Caki2 (cell line): ENCODE measurements at places on chromosomes 5 and 9. TPM values are rescaled to one million over a fixed set of nuclear protein-coding genes. Genes with fewer than 3 reads are reported as not detected.

DNA sequence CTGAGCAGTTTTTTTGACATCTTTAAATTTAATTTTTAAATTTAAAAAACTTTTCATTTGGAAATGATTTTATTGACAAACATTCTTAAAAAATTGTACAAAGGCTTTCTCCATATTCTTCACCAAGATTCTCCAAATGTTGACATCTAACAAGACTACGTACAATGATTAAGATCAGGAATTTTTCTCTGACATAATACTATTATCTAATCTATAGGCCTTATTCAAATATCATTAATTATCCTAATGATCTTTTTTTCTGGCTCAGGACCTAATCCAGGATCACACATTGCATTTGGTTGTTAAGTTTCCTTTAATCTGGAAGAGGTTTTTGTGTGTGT is 106.1 kb upstream of the OSMR start:
- DNase-seq, result no peak

Gene SLC34A1
- total RNA-seq, result 0.64 and 1.5 TPM in 2 replicates

DNA sequence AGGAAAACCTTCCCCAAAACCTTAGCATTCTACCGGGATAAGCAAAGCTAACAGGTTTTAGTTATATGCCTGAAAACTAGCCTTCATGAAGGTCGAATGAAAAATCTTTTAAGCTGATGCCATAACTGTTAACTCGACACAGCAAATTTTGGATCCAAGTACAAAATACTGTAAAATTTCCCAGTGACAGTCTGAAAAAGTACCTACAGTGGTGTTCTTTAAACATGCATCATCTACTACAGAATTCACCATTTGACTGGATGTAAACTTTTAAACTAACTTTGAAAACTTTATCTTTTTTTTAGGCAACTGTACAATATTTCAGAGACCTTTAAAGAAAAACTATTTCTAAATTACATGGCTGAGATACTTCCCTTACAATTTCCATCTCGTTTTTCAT is 791 bp downstream of the RAPGEF6 start:
- DNase-seq, result no peak

- DNase-seq, result no peak
Observed at GRCh38 chr5:74432216-74432615, 208.3 kb downstream of the ENC1 start.

GRCh38 chr5:144691936-144692335 is 521.3 kb downstream of the KCTD16 start:
- no peak for DNase-seq

Gene TMEM174
- total RNA-seq, result not detected in 2 replicates

DNA sequence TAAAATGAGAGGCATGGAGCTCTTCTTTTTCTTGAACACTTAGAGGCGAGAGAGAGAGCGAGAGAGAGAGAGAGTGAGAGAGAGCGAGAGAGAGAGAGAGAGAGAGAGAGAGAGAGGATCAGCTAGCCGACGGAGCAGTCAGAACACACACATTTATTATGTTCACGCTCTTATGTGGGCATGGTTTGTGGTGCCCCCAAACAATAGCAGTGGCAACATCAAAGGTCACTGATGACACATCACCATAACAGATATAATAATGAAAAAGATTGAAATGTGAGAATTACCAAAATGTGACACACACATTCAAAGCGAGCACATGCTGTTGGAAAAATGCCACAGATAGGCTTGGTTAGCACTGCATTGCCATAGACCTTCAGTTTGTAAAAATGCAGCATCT is 116.1 kb downstream of the KDM4C start:
- DNase-seq, result no peak

GRCh38 chr9:38380230-38380871 is 12.2 kb upstream of the ALDH1B1 start:
- DNase-seq, result no peak

- DNase-seq, result no peak
Observed at GRCh38 chr9:75885652-75886051, 4.8 kb upstream of the PCSK5 start.

- no peak for DNase-seq
Observed at GRCh38 chr9:2691212-2691611, 26.1 kb upstream of the KCNV2 start.

Gene SLC4A9
- not detected in 2 replicates for total RNA-seq

DNA sequence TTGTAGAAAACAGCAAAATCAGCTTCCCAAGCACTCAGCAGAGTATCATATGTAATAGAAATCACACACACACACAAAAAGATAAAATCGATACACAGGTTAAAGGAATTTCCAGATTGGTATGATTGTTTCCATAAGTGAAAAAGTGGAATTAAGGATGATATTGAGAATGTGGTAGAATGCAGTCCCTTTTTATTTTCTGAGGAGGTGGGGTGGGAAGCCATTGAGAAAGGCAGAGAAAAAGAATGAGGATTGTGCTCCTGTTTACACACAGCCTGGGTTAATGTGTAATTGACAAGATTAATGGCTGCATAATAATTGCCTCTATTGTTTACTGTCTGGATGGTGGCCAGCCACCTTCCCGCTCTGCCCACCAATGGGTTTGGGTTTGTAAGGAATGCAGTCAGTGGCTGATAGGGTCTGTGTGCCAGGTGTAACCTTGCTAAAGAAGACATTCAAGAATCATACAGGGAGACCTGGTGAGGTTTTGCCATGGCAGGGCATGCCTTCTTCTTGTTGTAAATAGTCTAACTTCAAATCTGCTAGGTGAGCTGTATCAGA is 177.2 kb upstream of the MAP3K1 start:
- DNase-seq, result peak; percentile 92

GRCh38 chr5:177300951-177301350 is 2.6 kb downstream of the RAB24 start:
- no peak for DNase-seq
